Astrocyte of the hippocampus (primary cell): ENCODE measurements at places on chromosomes 7 and 10.

- DNase-seq = no peak
Measured at GRCh38 chr7:19575909-19576557, 132.8 kb downstream of the POLR1F start.

DNA sequence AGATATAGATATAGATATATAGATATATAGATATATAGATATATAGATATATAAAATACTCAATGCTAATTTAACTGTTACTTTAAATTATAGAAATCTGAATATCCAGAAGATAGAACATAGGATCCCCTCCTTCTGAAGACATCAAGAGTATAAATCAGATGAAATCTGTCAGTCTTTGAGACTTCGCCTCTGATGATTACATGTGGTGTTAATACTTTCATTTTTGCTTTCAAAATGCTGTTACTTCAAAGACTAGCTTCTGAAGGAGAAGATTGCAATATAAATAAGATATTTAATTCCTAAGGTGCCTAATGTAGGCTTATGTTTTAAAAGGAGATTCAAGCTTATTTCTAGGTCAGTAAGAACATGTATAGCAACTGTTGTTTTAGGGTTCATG lies 180.4 kb downstream of the TSPAN12 start:
- no peak for DNase-seq

DNA sequence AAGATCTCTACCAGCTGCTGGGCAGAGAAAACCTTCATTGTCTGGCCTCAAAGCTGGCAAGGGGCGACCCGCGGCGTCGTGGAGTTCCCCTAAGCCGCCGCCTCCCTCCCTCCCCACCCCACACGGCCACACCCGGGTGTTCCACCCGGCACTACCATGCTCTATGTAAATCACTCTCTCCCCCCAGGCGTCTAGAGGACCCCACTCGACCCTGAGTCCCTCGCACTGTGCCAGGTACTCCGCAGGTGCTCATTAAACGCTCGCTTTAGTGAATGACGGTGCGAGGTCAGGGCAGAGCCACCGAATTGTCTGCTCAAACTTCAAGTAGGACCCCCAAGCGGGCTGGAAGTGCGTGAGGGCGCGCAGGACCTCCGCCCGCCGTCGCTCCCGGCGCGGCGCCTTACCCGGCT lies 628 bp downstream of the PARP12 start:
- DNase-seq = peak; percentile 42

GRCh38 chr10:78957471-78958039 lies 111.2 kb upstream of the ZMIZ1 start:
- no peak for DNase-seq

DNA sequence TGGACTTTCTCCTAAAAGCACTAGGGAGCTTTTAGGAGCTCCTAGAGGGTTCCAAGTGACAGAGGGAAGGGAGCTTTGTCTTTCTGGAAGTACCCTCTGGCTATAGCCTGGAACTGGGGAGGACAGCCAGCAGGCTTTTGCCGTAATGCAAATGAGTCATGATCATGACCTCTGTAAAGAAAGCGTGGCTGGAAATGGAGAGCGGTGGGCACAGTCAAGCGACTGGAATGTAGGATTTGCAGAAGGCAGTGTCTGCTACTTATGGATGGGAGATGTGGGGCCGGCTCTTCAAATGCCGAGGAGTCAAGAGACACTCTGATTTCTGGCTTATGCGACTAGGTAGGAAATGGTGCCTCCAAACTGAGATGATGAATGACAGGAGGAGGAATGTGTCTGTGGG lies 34.6 kb upstream of the PLPP4 start:
- peak; percentile 91 for DNase-seq

DNA sequence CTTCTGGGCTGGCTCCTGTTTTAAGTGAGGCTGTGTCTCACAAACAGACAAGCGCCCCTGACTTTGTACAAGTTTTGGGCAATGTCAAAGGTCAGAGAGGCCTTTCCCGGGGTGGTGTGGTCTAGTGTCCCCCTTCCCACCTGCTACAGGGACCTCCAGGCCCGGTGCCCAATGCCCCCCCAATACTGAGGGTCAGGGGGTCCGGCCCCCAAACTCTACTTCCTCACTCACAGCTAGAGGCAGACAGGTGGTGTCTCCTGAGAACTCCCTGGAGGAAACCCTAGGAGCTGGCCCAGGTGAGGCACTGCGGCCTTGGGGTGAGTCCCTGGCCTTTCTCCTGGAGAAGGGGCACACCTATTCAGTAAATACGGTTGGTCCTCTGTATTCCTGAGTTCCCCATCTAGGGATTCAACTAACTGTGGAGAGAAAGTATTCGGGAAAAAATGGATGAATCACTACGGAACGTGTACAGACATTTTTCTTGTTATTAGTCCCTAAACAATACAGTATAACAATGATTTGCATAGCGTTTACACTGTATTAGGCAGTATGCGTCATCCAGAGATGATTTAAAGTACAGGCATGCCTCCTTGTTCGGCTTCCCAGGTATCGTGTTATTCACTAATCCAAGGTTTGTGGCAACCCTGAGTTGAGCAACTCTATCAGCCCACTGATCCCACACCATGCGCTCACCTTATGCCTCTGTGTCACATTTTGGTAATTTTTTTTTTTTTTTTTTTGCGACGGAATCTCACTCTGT lies 308.1 kb downstream of the WDR37 start:
- no peak for DNase-seq

GRCh38 chr7:111676811-111677210 lies 114.5 kb upstream of the IMMP2L start:
- DNase-seq = no peak

GRCh38 chr7:3250725-3251124 lies 50.3 kb upstream of the SDK1 start:
- no peak for DNase-seq

DNA sequence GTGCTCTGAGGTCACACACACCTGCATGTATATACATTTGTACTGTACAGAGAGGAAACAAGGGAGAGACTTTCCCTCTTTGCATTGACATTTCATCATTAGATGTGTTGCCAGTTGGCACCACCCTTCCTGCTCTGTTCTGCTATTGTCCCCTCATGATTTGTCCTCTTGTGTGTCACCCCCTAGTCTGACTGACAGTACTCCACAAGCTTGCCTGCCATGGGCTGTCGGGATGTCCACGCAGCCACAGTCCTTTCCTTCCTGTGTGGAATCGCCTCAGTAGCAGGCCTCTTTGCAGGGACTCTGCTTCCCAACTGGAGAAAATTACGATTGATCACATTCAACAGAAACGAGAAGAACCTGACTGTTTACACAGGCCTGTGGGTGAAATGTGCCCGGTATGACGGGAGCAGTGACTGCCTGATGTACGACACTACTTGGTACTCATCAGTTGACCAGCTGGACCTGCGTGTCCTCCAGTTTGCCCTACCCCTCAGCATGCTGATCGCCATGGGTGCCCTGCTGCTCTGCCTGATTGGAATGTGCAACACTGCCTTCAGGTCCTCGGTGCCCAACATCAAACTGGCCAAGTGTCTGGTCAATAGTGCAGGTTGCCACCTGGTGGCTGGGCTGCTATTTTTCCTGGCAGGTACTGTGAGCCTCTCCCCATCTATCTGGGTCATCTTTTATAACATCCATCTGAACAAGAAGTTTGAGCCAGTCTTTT lies 9.4 kb downstream of the CLDN12 start:
- no peak for DNase-seq

GRCh38 chr10:91313796-91314485 lies 93.5 kb downstream of the PCGF5 start:
- peak; percentile 57 for DNase-seq

- no peak for DNase-seq
Measured at GRCh38 chr7:1569016-1569415, 816 bp downstream of the PSMG3 start.

GRCh38 chr7:92917230-92917629 lies 80.9 kb upstream of the CDK6 start:
- DNase-seq = no peak

DNA sequence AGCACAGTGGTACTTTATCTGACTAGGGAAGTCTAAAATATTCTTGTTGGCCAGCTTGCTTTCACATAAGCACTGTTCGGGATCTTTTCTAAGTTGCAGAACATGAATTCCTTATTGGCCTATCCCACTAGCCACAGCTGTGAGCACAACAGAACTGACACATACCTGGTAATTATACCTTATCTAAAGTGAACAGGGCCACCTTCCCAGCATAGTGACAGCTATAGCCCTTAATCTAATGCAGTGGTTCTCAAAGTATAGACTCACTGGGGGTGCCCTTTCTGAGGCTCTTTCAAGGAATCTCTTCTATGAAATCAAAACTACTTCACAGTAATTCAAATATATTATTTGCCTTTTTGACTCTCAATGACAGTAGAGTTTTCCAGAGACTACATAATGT lies 184.7 kb upstream of the KAT6B start:
- DNase-seq = no peak

GRCh38 chr7:38222481-38223096 lies 44.5 kb downstream of the STARD3NL start:
- DNase-seq = peak; percentile 77

DNA sequence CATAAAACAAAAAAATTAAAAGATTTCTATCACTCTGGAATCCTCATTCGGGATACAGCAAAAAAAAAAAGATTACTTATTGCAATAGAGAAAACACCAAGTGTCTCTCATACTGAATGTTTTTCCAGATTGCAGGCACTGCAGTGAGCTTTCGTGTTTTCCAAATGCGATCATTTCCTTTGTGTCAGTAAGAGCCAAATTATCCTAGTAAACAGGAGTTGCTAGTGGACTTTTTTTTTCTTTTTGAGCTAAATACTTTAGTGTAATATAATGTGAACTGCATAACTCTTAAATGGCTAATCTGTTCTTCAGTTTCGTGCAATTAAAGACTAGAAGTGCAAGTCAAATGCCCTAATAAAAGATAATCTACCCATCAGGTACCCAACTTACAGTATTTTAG lies 44.4 kb upstream of the TOMM7 start:
- no peak for DNase-seq

- DNase-seq = peak; percentile 65
Measured at GRCh38 chr7:151695951-151696541, 176.4 kb upstream of the RHEB start.

DNA sequence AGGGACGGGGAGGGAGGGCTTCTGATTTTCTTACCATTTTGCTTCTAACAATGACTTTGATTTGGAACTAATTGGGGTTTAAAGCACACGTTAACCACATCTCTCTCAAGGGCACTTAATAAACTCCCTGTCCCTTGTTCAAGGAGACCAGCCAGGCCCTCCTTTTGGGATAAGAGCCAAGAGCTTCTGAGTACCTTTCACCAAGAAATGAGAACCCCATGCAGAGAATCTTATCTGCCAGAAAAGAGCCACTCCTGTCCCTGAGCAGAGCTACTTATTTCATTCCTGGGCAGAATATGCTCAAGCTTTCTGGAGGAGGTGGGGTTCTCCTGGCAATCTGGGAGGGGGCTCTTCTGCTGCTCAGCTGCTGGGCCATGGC lies 574.6 kb downstream of the GALNT17 start:
- peak; percentile 35 for DNase-seq

DNA sequence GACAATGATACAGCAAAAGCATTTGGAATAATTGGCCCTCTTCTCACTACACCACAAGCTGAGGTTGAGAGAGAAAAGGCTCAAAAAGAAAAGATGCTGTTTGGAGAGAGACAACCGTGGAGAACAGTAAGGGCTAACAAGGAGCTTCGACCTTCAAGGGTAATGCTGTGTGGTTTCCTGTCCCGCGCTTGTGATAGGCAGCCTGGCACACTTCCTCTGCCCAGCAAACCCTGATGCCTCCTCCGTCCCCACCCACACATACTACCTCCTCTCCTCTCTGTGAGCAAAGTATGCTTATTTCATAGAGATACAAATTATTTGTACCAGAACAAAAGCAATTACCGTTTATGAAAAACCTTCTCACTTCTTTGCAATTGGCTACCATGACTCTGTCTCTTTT lies 755.4 kb downstream of the KCNMA1 start:
- DNase-seq = no peak

DNA sequence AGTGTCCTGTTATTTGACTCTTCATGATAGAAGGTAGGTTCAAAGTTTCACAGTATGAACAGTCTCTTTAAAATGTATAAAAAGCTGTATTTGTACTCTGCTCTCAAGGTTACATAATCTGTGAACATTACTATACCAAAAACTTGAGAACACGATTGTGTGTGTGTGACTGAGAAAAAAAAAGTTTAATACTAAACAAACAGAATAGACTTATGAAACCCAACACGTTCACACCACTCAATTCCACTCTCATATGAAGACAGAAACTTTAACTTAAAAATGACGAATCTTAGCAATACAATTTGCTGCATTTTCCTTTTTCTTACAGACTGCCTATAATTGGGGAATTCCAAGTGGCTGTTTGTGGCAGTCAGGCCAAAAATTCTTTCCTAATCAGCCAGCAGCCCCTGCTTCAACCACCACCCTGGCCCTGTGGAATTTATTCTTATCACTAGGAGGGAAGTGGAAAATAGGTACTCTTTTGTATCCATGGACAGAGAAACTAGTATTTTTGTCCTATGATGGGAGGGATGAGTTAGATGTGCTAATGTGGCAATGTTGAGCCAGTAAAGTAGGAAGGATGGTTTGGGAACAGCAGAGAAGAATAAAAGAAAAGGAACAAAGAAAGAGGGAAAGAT lies 42.8 kb downstream of the MINDY3 start:
- DNase-seq = peak; percentile 70

DNA sequence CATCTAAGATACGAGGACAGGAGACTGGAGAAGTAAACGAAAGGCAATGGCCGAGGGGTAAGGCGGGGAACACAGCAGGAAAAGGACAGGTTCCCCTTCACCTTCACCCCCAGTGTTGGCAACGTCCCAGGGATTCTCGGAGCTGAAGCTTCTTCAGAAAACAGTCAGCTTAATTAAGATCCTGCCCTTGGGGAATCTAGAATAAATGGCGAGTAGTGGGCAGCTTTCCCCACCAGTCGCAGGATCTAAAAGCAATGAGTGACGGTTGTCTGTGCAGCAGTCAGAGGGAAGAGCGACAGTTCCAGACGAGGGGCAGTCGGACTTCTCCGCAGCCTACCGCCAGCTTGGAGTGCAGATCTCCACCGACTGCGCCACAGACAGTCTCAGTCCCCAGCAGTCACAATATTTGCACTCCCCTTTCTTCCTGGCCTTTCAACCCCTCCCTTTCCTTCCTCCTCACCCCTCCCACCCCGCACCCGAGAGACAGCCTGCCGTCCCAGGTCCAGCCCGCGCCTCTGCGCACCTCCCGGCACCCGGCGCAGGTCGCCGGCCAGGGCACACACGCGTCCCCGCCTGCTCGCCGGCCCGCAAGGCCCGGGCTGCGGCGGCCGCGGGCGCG lies 10.9 kb upstream of the SP8 start:
- DNase-seq = peak; percentile 23

GRCh38 chr7:41679566-41679965 lies 23.3 kb downstream of the INHBA start:
- no peak for DNase-seq

DNA sequence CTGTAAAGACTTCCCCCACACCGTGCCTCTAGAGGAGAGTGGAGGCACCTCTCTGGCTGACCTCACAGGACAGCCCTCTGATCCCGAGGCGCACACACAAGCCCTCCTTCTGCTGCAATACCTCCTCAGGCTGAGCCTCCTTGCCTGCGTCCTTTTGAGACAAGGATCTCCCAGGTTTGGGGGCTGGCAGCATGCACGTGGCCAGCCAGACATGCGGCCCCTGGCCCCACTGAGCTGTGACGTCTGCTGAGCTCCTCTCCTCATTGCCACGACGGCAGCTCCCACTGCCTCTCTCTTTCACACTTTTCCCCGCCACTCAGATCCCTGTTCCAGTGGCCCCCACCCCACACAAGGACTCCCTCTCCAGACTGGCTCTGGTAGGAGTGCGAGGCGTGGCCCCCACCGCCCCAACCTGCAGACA lies 12.2 kb upstream of the DNAAF5 start:
- no peak for DNase-seq
